ENCODE measurements at places on chromosomes 1 and 21.

GRCh38 chr1:222042120-222042519, 300.2 kb upstream of the DUSP10 start:
- DNase-seq = no peak

DNA sequence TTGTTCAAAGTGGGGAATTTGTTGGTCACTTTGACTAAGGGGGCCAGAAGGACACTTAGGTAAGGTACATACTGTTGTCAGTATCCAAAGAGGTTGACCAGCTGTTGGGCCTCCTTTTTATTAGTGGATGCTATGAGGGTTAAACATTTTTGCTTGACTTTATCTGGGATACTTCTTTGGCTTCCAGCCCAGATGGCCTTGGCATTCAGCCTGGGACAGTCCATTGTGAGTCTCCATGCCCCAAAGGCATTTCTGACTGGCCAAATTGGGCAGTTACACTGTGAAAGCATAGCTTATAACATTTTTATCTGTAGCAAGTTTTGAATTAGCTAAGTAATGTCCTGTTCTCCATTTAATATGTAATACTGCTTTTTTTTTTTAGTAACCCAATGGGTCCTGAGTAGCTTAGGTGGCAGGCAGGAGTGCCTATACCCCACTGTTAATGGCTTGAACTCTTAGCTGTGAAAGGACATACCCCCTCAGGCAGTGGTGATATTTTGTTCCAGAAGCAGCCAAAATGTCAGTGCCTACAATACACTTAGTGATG, 35.4 kb upstream of the CD1D start:
- no peak for DNase-seq

GRCh38 chr21:42632336-42632751, 21.1 kb upstream of the PDE9A start:
- no peak for DNase-seq

DNA sequence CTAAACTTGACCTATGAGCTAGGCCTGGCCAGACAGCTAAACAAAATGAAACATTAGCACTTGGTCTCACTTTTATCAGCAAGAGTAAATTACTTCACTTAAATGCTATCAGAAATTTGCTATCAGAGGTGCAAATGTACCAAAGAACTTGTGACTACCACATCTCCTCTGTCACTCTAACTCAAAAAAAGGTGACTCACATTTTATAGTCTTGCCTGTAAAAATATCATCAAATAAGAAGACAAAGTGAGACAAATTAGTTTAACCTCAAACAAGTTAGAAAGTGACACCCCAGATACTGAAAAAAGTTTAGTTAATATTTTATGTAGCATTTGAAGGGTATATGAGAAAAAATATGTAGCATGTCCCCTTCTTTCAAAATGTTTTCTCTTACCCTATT, 76.9 kb downstream of the EPS15 start:
- DNase-seq = no peak

DNA sequence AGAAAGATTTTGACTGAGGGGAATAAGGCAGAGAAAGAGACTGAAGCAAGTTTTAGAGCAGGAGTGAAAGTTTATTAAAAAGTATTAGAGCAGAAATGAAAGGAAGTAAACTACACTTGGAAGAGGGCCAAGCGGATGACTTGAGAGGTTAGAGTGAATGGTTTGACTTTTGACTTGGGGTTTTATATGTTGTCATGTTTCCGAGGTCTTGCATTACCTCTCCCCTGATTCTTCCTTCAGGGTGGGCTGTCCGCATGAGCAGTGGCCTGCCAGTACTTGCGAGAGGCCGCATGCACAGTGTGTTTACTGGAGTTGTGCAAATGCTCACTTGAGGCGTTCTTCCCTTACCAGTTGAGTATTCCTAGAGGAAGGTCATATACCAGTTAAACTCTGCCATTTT, 13.0 kb upstream of the DENND2D start:
- DNase-seq = no peak

GRCh38 chr1:228376262-228376628, 30.4 kb downstream of the TRIM11 start:
- no peak for DNase-seq

DNA sequence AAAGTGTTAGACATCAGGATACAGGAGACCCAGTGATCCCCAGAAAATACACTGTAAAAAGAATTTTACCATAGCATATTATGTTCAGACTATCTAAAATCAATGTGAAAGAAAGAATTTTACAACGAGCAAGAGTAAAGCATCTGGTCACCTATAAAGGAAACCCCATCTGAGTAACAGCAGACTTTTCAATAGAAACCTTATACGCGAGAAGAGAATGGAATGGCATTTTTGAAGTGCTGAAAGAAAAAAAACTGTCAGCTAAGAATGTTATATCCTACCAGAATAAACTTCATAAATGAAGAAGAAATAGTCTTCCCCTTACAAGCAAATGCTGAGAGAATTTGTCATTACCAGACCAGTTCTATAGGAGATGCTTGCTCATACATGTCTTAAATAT, 532.1 kb upstream of the NR5A2 start:
- no peak for DNase-seq

GRCh38 chr1:76876655-76877395, 9.5 kb downstream of the ST6GALNAC5 start:
- DNase-seq = no peak

DNA sequence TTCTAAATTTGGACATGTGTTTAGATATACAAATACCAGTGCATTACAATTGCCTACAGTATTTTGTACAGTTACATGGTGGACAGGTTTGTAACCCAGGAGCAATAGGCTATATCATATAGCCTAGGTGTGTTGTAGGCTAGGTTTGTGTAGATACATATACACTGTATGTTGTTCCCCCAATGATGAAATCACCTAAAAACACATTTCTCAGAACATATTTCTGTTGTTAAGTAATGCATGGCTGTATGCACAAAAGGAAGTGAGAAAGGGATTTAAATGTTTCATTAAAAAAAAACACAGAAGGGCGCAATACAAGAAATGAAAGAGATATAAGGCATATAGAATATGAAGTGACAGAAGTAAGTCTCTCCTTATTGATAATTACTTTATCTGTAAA, 32.0 kb downstream of the S100B start:
- DNase-seq = no peak

GRCh38 chr1:217602380-217602779, 28.5 kb downstream of the GPATCH2 start:
- DNase-seq = no peak

- no peak for DNase-seq
Measured at GRCh38 chr1:186793582-186793927, 35.2 kb upstream of the PLA2G4A start.

- DNase-seq = no peak
Measured at GRCh38 chr1:32798191-32798590, 19.0 kb downstream of the YARS1 start.

DNA sequence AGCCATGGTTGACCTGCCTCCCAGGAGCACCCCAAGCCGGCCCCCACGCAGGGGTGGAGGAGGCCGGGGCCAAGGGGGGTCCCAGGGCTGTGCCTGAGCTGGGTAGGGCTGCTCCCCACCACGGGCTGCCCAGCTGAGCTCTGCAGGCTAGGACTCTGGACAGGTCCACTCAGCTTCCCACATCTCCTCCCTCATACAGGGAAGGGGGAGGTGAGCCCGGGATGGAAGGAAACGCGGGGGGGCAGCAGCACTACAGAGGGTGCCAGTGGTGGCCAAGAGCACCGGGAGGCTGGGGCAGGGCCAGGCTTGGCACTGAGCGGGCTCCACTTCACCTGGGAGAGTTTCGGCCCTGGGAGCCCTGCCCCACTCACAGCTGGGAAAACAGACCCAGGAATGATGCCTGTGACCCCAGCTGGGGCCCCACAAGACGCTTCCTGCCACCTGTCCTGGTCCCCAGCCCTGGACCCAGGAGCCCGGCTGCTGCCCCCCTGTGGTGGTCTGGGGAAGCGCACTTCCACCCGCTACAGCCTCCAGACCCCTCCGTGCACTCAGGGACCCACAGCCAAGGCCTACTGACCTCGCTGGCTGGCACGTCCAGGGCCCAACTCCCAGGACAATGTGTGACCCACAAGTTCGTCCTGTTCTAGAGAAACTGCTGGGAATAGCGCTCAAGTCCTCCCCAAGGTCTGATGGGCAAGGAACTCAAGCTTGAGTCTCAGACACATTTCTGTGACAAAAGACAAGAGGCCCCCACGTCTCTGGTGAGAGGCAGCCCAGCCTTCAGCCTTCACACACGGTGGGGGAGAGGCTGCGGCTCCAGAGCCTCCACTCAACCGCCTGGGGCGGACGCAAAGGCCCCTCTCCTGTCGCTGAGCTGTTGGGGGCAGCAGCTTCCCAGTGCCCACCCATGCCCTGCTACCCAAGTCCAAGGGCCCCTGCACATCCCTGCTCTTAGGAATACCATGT, 3.0 kb downstream of the AURKAIP1 start:
- DNase-seq = peak; percentile 80

DNA sequence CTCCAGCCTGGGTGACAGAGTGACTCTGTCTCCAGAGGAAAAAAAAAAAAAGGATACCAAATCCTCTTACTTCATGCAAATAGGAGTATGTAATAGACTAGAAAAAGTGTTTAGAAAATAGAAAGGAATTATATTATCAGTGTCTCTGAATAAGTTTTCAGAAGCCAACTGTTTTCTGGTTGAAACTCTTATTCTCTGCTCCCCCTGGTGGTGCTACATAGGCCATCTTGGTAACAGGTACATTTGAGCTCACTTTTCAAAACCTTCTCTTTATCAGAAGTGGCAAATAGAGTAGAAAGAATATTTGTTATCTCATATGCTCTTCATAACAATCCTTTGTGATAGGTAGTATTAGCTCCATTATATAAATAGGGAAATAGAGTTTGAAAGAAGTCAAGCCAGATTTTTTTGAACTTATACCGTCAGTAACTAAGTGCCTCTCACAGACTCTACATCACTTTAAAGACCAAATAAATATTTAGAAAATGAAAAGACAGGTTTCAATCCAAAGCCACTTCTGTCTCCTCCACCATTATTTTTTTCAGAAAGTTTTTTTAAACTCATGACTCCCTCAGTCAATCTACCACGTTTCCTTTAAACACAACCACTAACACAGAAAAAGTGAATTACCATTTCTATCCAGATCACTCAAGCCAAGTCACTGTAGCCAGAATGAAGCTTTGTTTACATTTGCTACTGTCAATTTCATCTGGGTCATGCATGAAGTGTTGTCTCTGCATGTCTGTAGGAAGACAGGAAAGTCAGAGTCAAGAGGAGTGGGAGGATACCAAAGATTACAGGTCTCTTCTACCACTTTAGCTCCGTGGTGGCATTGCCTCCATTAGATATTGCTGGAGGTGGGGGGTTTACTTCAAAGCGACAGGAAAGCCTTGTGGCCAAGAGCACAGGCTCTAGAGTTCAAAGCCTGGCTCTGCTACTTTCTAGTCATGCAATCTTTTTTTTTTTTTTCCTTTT, 45.6 kb downstream of the IL23R start:
- DNase-seq = peak; percentile 47

DNA sequence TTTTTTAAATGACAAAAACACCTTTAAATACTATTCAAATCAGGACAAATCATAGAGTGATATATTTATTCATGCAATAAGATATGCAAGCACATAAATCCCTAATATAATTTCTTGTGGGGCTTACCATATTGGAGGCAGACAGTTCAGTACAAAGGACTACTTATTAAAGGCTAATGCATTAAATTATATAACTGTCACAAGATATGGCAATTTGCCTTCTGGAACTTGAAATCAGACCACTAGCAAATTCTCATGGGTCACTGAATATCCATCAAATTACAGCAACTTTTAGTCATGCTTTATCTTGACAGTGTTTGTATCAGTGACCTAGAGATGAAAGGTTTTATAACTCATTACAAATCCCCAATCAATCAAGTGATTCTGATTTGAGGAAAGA, 54.1 kb upstream of the NCAM2 start:
- no peak for DNase-seq

- DNase-seq = no peak
Measured at GRCh38 chr1:156128654-156129597, 14.4 kb downstream of the LMNA start.

DNA sequence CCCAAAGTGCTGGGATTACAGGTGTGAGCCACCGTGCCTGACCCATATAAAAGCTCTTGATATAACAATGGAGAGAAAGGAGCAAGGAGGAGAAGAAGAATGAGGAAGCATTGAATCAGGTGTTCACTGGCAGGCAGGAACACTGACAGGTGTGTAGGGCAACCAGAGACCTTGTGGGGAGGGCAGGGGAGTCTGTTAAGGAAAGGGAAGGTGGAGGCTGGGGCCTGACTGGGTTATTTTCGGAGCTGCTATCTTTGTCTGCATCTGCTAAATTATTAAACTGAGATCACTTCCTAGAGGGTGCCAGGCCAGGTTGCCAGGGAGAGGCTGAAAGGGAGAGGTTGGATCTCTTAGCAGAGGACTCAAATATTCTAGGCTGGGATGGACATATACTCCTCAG, 6.8 kb upstream of the TRNP1 start:
- DNase-seq = no peak

DNA sequence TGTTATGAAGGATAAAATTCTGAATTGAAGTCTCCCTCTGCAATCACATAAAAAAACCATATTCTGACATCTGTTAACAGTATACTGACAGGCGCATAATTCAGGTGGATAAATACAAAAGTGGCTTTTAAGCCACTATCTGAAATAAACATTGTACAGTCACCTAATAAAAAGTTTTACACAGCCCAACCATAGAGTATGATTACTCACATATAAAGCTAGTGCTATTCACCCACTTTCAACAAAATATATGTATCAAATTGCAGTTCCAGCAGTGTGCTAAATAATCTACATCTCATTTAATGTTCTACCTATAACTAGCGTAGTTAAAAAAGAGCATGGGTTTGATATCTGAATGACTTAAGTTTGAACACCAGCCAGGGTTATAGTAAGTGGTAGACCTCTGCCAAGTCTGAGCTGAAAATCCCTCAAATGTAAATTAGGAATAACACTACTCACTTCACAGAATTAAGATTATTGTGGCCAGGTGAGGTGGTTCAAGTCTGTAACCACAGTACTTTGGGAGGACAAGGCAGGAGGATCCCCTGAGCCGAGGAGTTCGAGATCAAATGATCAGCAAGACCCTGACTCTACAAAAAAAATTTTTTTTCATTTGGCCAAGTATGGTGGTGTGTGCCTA, 3.9 kb downstream of the EGLN1 start:
- DNase-seq = no peak

GRCh38 chr21:14071902-14072734, 138.6 kb downstream of the LIPI start:
- DNase-seq = no peak

DNA sequence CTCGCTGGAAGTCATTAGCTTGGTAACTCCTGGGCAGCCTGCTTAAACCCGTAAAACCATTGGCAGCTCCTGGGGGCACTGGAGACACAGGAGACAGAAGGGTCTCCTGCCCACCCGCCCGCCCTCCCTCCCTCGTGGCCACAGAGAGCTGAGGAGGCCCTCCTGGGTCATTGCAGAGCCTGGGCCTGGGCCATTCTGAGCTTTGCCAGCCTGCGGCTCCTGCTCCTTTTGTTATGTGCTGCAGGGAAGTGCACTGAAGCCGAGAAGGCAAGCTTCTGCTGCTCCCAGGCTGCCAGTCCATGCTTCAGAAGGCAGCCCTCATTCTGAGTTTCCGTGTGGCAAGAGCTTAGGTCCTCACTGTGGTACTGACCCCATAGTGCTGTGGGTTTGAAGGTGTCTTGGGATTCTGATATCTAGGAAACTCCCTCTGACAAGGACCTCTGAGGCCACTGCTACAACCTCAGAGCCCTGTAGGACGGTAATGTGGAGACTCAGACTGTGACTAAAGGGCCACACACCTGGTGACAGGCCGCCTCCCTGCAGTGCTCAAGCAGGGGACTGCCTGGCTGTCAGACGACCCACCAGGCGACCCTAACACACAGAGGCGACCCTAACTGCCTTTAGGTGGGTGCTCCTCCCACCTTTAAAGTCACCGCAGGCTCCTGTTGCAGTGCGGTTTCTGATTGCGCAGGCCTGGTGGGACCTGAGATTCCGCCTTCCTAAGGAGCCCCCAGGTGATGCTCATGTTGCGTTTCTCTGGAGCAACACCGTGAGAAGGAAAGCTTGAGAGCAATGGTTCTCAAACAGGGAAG, 118.7 kb downstream of the IER5 start:
- no peak for DNase-seq
